ENCODE measurements at places on chromosomes 4 and X.

DNA sequence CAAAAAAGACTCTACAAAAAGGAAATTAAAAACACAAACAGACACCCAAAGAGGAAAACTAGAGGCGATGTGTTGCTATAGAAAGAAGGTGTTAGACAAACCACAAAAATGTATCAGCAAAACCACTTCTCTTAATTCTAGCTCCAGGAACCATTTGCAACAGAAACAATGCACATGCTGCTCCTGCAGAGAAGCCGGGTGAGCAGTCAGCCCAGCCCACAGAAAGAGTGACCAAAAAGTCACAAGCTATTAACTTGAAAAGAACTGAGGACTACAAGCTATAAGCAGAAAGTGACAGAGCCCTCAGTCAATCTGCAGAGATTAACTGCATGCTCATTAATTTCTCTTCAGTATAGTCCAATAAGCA lies 96.2 kb upstream of the KLHL13 start:
- DNase-seq = no peak

GRCh38 chr4:84384801-84385200 lies 114.3 kb downstream of the NKX6-1 start:
- no peak for DNase-seq

DNA sequence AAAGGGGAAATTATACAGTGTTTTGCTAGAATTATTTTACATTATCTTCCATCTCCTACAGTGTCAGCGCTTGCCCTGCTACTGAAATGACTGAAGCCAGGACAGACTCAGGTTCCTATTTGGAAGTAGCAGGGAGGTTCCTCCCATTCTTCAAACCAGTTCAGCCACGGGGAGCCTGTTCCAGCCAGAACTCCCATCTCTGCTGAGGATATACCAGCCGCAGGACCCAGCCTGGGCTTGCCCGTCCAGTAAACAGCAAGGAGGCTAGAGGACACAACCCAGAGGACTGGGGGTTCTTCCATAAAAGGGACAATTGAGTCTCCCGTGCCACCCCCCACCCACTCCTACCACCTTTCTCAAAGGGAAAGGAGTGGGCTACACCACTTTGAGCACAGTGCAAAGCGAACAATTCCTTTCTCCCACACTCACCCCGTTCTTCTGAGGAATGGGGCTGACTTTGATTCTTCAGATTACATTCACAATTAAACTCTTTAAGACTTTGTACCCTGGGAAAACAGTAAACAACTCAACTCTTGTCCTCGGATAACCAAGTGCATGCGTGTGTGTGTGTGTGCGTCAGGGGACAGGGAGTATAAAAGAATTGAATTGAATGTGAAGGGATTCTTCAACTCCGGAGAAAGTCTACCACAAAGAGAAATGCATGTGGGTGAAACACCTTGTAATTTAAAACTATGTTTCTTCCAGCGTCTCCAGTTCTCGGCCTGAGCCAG lies 31.0 kb upstream of the PPARGC1A start:
- DNase-seq = no peak

- DNase-seq = no peak
These were observed 154.8 kb upstream of the ANXA3 start for GRCh38 chr4:78396613-78397291.

DNA sequence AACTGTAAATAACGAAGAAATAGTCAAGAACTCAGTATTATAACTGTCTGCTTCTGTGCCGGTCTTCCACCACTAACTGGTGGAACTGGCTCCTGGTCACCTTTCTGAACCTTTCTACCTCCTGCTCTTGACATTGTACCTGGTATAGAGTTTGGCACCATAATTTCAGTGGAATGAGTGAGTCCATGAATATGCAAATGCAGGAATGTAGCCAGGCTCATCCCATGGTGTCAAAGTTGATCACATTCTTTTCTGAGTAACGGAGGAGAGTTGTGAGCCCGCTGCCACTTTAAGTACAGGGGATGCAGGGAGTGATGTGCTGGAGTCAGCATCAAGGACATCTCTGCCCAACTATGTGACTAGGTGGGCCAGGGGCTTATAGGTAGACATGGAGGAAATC lies 207.9 kb upstream of the HS3ST1 start:
- no peak for DNase-seq

DNA sequence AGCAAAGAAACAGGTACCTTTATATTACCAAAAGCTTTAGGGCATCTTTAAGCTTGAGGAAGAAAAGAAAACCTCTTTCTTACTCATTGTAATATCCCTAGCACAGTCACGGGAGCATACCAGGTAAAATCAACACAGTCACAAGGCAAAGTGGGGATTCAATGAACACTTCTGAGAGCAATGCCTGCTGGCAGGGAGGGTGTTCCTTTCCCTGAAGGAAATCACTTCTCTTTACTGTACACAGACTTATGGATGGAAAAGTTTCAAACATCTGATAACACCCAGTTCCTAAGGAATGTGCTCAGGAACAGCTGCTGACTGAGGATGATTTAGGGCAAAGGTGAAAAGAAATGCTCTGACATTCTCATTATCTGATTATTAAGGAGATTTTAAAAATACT lies 94.8 kb downstream of the MAML3 start:
- no peak for DNase-seq

DNA sequence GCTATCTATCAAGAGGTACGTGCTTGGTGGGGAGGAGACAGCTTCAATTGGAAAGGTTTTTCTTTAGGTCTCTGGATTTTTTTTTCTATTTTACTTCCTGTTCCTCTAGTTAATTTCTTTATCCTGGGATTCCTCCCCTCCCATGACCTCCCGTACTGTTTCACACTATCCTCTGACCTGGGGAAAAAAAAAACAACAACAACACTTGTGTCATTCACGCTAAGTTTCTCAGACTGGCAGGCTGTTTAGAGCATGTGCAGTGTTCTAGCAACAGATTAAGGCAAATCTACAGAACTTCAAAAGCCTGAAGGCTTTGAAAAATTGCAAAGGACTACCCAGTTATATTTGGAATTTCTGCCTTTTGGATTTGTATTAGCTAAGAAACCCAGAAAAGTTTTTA lies 358.4 kb downstream of the ARHGAP24 start:
- no peak for DNase-seq

- DNase-seq = no peak
These were observed 22.9 kb downstream of the MID1IP1 start for GRCh38 chrX:38824176-38824575.

GRCh38 chrX:20438871-20439526 lies 172.3 kb upstream of the RPS6KA3 start:
- no peak for DNase-seq

- no peak for DNase-seq
These were observed 132.6 kb upstream of the ANK2 start for GRCh38 chr4:112916868-112917267.

DNA sequence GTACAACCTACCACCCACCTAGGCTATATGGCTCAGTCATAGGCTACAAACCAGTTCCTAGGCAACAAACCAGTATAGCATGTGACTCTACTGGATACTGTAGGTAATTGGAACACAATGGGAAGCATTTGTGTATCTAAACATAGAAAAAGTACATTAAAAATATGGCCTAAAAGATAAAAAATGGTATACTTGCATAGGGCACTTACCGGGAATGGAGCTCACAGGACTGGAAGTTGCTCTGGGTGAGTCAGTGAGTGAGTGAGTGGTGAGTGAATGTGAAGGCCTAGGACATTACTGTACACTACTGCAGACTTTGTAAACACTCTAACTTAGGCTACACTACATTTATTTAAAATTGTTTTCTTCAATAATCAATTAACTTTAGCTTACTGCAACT lies 139.2 kb upstream of the RBPJ start:
- DNase-seq = no peak

GRCh38 chr4:33714971-33715370 lies 2529.3 kb downstream of the ARAP2 start:
- DNase-seq = no peak

GRCh38 chrX:139559383-139560042 lies 29.0 kb downstream of the F9 start:
- DNase-seq = no peak

GRCh38 chr4:11698846-11699590 lies 270.3 kb upstream of the HS3ST1 start:
- no peak for DNase-seq

DNA sequence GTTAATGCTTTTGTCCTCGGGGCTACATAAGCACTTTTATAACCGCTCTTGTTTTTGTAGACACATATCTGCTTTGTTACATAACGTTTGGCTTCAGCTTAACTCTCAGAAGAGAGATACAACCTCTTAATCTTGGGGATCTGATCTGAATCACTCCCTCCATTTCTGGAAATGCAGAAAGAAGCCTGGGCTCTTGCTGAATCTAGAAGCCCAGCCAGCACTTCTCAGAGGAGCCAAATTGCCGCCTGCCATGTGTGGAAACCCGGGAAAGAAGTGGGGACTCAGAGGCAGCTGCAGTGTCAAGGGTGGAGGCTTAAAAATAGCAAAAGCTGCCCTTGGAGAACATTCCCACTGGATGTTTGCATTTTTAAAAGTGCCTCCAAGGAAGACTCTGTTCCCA lies 69.3 kb upstream of the LDB2 start:
- no peak for DNase-seq

DNA sequence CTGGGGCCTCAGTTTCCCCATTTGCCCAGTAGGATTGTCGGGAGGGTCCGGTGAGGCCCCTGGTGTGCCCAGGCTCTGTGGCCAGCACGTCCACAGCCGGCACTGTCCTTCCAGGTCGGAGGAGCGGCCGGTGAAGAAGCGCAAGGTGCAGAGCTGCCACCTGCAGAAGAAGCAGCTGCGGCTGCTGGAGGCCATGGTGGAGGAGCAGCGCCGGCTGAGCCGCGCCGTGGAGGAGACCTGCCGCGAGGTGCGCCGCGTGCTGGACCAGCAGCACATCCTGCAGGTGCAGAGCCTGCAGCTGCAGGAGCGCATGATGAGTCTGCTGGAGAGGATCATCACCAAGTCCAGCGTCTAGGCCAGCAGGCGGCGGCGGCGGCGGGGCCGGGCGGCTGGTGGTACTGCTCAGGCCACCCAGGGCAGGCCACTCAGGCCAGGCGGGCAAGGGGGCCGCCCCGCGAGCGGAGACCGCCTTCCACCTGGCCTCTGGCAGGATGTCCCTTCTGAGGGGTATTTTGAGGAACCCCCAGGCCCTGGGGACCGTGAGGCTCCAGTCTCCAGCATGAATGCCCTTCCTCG lies 6.7 kb downstream of the MSANTD1 start:
- no peak for DNase-seq

GRCh38 chr4:93147524-93148212 lies 680.9 kb upstream of the ATOH1 start:
- no peak for DNase-seq

DNA sequence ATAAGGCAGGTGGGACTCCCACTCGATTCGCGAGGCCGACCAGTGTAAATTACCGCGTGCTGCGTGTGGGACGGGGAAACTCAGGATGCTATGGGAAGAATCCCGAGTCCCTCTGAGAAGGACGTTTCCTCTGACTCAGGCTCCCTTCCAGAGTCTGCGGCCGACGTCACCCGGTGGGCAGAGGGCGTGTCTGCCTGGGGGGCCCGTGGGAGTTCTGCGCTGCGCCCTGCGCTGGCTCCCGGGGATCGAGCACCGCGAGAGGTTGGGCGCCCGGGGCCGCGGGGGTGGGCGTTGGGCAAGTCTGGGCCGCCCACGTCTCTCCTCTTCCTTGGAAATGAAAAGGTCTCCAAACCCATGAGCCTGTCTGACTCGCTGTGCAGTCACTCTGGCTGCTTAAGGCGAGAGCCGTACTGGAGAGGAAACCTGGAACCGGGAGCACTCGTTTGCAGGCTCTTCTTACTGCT lies 568 bp downstream of the NIPAL1 start:
- peak; percentile 27 for DNase-seq

GRCh38 chr4:152283801-152284470 lies 252.0 kb downstream of the FBXW7 start:
- DNase-seq = no peak

- DNase-seq = no peak
These were observed 80.4 kb downstream of the HS6ST2 start for GRCh38 chrX:132877954-132878536.

- no peak for DNase-seq
These were observed 813.1 kb upstream of the HTR2C start for GRCh38 chrX:113770806-113771205.

DNA sequence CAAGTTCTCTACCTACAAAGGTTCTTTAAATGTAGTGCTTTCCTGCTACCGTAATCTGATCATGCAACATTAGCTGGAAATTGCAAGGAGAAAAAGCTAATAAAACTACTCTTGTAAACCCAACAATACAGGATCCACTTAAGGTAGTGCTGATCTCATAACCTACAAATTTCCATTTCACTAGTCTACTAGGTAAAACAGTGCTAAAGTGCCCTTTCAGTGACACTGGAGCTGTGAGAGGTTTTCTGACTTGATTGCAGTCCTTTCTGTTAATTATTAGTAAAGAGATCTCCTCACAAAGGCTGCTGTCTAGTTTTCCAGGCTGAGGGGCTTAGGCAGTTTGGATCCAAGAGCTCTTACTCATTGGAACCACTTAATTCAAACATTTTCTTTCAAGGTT lies 1118.7 kb downstream of the SH3BGRL start:
- DNase-seq = no peak

DNA sequence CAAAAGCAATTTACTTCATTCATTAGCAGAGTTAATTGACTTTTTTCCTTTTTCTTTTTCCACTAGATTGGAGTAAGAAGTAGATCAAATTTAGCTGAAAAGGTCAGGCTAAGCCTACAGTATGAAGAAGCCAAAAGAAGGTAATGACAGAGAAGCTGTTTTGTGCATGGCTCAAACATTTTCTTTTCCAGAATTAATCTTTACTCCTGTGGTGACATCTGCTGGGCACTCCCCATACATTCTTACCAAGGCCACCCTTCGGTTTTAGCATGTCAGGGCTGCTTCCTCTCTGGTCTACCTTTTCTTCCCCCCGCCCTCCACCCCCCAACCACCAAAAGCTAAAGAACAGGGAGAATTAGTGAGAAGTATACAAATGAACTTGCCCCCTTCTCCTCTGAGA lies 70.2 kb downstream of the CLDN22 start:
- DNase-seq = no peak

- no peak for DNase-seq
These were observed 301.2 kb downstream of the PACRGL start for GRCh38 chr4:21001490-21001889.

- no peak for DNase-seq
These were observed 64.4 kb downstream of the AFF1 start for GRCh38 chr4:86999136-86999643.

- DNase-seq = no peak
These were observed 548.9 kb downstream of the PPP4R3C start for GRCh38 chrX:26914232-26914631.

- no peak for DNase-seq
These were observed 1.1 kb upstream of the TBC1D14 start for GRCh38 chr4:6908432-6909112.
